Activated CD4-positive, alpha-beta T cell treated with anti-CD3 and anti-CD28 coated beads, Interleukin-2, amount 50 U/mL, for 16 hours (primary cell): ENCODE measurements at places on chromosomes 11 and 22.

DNA sequence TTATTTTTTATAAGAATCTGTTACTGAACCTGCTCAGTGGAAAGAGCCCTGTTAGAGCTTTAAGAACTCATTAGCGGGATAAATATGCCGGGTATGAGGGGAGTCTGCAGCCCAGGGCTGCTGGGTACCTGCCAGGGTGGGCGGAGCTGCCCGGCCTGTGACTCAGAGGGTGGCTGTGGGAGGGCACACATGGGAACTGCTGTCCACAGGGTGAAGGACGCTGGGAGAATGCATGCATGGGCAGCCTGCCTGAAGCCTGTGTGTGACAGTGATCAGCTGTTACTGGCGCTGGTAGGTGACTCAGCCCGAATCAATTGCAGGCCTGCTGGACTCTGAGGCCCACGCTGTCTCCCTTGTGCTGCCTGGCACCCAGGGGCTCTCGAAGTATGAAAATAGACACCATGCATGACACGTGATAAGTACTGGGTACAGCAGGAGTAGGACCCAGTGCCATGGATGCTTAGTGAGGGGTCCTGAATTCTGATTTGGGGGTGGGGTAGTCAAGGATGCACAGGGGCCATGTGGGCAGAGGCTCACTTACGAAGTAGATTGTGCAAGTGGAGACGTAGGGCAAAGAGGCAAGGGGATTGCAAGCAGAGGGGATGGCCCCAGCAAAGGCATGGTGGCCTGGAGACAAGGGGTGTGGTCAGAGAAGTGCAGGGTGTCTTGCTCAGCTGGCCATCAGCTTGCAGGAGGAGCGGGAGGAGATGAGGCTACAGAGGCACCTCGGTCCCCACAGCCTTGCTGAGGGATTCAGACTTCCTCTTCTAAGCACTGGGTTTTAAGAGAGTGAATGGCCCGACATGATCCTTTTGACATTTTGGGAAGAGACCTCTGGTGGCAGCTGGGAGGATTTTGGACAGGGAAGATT is 36.5 kb downstream of the GRIK4 start:
- no peak for DNase-seq

DNA sequence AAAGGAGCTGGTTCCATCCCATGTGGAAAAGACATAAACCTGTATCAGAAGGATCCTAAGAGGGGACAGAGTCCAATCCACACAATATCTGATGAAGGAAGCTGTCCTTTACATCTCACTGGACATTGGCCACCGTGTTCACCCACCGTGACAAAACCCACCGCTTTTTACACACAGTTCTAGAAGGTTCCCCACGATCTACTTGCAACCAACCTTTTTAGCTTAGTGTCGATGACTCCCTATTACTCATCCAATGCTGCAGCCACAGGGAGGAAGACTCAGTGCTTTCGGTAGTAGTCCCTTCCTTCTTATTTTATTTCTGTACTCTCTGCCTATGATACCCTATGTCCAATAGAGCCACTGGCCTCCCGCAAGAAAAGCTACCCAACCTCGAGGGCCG is 65.4 kb downstream of the MAPK1 start:
- DNase-seq: no peak

- DNase-seq: no peak
Observed at GRCh38 chr22:36913427-36914389, at the start of gene CSF2RB. Gene CSF2RB, plus strand, starts transcription at chr22:36913628. Its CDS starts 8,580 bp downstream, at chr22:36922208.

- DNase-seq: no peak
Observed at GRCh38 chr11:77081976-77082836, 15.4 kb downstream of the CAPN5 start.

- DNase-seq: no peak
Observed at GRCh38 chr11:111469200-111469599, 43.0 kb downstream of the BTG4 start.

GRCh38 chr11:115873813-115874212 is 369.6 kb upstream of the CADM1 start:
- DNase-seq: no peak

DNA sequence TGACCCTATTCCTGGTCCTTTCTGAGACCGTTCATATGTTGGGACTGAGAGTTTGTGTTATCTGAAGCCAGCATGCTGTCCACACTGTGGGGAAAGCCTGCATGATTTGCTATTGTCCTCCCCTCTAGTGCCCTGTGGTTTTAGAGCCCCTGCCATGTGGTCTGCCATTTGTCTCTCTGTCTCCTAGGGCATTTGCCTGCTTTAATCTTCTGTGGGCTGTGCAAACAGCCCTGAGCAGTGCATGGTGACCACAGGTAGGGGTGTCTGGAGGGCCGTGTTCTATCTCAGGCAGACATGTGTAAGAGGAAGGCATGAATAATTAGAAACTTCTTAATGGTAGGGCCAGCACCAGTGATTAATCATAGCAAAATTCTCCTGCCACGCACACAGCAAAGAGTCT is 23.0 kb downstream of the AMPD3 start:
- no peak for DNase-seq

- no peak for DNase-seq
Observed at GRCh38 chr11:12687216-12687623, 13.0 kb downstream of the TEAD1 start.

- DNase-seq: no peak
Observed at GRCh38 chr11:43542750-43543712, 137.5 kb upstream of the HSD17B12 start.

DNA sequence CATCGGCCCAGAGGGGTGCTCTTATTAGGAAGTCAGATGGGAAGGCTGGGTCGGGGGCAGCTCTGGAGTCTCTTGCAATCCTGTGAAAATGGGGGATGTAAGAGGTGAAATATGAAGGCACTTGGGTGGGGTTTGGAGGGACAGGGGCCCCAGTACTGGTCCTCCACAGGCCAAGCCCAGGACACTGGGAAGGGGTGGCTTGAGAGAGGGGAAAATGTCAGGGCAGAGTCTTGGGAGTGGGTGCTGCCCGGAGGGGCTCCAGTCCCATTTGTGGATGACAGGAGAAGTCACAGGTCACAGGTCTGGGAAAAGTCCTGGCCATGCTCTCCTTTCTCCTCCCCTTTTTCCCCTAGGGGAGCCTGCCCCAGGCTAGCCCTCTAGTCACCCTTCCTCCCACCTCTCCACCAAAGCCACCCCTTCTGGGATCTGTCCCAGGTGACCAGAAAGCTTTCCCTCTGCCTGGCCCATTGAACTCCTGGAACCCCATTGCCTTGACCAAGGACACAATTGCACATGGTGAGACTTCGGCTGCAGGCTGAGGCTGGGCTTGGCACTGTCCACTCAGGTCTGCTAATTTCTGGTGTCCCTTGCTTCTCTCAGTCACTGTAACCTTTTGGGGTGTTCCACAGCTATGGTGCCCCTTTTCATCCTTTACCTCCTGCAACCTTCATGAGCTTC is 1465.0 kb downstream of the TBC1D22A start:
- no peak for DNase-seq

GRCh38 chr11:99351624-99352023 is 330.9 kb downstream of the CNTN5 start:
- DNase-seq: no peak

DNA sequence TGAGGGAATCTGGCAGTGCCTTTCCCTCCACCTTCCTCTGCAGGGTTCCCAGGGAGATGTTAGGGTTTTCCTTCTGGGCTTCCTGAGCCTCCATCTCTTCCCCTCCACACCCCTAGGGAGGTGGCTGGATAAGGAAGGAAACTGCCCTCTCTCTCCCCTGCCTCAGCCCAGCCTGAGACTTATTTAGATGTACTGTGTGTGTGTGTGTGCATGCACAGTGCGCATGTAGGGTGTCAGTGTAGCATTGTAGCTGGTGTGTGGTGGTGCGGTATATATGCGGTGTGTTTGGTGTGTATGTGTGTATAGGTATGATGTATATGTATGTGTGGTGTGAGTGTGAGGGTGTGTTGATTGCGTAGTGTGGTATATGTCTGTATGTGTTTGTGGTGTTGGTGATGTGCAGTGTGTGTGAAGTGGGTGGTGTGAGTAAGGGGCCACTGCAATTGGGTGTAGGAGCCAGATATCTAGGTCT is 1.5 kb downstream of the FXYD6 start:
- no peak for DNase-seq

DNA sequence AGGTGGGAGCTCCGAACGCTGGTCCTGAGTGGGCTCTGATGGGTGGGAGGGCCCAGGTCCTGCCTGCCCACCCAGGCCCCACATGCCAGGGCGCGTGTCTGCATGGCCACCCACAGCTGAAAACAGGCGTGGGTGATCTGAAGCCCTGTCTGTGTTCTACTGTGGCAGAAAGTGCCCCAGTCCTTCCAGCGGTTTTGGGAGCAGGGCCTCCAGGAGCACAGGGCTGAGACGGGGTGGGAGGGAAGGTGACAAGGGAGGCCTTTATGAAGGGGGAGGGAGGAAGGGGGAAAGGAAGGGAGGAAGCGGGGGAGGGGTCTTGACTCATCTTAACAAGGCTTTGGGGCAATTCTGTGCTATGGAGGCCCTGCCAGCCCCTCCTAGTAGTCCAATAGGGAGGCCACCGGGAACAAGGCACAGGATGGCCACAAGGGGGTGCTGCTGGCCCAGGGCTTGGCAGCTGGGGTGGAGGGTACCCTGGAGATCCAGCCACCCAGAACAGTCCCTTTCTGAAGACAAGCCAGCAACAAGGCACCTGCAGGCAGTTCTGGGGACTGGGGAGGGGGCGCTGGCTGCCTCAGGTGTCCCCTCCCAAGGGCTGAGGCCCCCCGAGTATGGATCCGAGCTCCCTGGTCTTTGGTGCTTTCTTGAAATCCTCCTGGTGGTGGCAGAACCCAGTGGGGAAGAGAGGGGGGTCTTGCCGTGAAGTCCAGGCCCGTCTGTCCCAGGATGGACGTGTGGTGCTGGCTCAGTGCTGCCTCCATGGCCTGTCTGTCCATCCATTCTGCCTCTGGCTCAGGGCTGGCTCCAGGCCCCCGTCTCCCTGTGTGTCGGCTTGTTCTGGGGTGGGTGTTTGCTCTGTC is 6.3 kb upstream of the FADS3 start:
- DNase-seq: peak; percentile 81

DNA sequence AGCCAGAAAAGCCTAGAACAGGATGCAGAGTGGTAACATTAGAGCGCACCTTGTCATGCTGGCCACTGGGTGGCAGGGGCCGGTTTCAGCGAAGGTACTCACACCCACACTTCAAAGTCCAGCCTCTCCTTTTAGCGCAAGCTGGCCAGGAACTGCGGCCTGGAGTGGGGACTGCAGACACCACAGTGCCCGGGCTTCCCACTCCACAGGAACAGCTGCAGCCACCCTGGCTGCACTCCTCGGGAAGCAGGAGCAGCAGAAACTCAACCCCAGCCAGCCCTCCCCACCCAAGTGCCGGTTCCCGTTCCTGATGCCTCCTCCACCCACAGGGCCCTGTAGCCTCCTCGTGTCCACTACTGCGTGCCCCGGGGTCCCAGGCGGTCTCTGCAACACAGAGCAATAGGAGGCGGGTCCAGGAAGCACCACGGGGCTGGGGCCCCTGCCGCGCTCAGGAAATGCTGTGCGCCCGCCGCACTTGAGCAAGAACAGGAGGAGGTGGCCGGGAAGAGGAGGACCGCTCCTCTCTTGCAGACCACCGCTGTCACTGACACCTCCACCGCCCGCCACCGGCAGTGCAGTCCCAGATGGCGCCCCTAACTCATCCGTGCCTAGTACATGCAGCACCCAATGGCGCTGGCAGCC is 2.2 kb downstream of the RFPL2 start:
- peak; percentile 38 for DNase-seq

DNA sequence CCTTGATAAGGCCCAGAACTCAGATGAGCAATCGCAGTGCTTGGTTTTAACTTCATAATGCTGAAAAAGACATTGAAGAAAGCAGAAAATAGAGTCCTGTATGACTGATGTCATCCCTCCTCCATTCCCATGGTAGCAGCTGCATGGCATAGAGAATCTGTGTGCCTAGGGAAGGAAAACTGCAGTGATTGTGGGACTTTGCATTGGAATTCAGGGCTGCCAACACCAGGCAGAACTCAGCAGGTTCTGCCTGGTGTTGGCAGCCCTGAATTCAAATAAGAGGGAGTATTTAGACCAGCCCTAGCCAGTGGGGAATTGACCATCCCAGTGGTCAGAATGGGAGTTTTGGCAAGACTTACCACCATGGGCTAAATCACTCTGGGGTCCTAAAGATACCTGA is 1016.0 kb downstream of the FAM181B start:
- DNase-seq: no peak

DNA sequence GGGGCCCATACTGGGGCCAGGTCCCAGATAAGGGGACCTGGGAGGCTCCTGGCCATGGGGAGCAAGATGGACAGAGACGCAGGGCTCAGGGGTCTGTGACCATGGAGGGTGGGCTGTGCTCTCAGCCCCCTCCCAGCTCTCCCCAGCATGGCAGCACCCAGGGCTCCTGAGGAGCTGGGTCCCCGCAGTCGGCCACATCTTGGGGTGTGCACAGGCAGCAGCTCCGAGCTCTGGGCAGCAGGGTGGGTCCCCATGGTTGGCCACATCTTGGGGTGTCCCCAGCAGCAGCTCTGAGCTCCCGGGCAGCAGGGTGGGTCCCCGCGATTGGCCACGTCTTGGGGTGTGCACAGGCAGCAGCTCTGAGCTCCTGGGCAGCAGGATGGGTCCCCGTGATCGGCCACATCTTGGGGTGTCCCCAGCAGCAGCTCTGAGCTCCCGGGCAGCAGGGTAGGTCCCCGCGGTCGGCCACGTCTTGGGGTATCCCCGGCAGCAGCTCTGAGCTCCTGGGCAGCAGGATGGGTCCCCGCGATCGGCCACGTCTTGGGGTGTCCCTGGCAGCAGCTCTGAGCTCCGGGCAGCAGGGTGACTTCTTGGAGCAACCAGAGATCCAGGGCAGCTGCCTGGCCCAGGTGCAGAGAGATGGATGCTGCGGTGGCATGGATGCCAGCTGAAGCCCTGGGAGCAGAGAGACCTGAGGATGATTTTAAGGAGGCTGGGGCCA is 18.3 kb upstream of the MUC5B start:
- no peak for DNase-seq

GRCh38 chr11:36672815-36673450 is 74.9 kb upstream of the RAG2 start:
- DNase-seq: peak; percentile 41

- no peak for DNase-seq
Observed at GRCh38 chr11:115674176-115674936, 170.1 kb upstream of the CADM1 start.

DNA sequence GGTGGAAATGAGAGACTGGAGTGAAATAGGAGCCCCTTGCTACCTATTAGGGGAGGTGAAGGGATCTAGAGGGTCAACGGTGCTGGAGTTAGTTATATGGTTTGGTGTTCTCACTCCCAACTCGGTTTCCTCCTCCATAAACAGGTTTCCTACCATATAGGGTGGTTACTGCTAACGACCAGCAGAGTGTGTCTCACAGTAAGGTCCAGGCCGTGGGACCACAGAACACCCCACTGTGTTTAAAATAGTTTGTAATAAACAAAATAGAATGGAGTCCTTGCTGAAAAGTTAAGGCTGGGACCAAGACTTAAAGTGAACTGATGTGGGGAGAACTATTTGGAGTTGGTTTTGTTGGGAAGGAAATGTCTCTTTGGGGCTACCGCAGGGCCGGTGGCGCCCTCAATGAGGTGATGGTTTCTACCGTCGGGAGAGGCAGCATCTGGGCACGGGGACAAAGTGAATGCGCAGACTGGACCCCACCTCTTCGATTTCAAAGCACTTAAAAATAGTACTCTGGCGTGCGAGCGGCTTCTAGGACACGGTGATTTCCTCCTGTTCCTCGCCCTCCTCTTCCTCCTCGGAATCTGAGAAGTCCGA is 4.5 kb downstream of the DBX1 start:
- no peak for DNase-seq

GRCh38 chr11:132623511-132623910 is 908.8 kb downstream of the OPCML start:
- DNase-seq: no peak

- DNase-seq: peak; percentile 32
Observed at GRCh38 chr11:85826116-85826855, 15.3 kb upstream of the SYTL2 start.
